ENCODE measurements at places on chromosomes 16 and 17.
A peak's percentile ranks its signal among the peaks of the same experiment; 100 is the strongest.

DNA sequence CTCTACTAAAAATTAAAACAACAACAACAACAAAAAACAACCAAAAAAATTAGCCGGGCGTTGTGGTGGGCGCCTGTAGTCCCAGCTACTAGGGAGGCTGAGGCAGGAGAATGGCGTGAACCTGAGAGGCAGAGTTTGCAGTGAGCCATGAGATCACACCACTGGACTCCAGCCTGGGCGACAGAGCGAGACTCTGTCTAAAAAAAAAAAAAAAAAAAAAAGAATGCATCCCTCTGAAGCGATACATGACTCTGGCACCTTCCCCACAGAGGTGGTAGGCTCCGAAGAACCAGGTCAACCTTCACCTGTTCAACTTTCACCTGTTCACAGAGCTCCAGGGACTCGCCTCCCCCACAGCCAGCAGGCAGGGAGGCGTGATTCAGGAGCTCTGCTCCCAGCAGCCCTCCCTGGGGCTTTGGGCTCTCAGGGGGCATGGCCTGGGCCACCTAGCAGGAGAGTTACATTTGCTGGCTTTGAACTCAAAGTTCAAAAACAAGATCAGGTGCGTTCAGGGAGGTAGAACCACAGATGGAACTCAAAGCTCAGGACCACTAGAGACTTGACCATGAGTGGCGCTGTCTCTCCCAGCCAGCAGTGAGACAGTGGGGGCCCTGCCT is 5.6 kb downstream of the VAC14 start:
- no peak for DNase-seq

GRCh38 chr17:61448042-61448441 is 4.2 kb upstream of the TBX4 start:
- no peak for DNase-seq

- peak; percentile 84 for DNase-seq
These were observed 1.7 kb downstream of the HS3ST3B1 start for GRCh38 chr17:14302431-14303099.

GRCh38 chr17:30801671-30802070 is 22.8 kb downstream of the CRLF3 start:
- DNase-seq, result no peak

- no peak for DNase-seq
These were observed 66.1 kb upstream of the SREBF1 start for GRCh38 chr17:17902877-17903276.

GRCh38 chr17:83046448-83047181 is 32.8 kb upstream of the METRNL start:
- DNase-seq, result no peak

DNA sequence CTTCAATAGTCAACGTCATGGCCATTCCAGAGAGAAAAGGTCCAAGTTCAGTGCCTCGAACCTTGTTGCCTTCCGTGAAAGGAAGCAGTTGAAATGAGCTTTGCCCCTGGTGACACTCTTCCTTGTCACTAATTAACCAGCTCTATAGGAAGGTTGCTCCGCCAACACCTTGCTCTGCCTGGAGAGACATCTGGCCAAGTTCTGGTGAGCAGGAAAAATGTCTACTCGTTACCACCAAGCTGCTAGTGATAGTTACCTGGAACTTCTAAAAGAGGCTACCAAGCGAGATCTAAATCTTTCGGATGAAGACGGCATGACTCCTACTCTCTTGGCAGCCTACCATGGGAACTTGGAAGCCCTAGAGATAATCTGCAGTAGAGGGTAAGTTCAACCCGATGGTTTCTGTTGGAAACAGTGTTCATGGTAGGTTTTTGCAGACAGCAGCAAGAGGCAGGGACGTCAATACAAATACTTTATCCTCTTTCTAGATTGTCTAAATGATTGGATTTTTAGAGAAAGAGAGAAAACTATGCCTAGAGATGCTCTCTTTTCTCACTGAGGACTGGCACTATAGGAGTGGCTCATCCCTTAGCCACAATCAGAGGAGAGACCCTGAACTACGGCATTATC is at the start of gene ANKS4B:
Gene ANKS4B (plus strand): TSS at position 179 of the 630 bp plus-strand sequence. CDS start 39 bp downstream, at position 218.
- no peak for DNase-seq

- DNase-seq, result no peak
These were observed 33.7 kb upstream of the METTL16 start for GRCh38 chr17:2545393-2545792.

- DNase-seq, result peak; percentile 45
These were observed 181.2 kb upstream of the COX10 start for GRCh38 chr17:13888056-13888609.

DNA sequence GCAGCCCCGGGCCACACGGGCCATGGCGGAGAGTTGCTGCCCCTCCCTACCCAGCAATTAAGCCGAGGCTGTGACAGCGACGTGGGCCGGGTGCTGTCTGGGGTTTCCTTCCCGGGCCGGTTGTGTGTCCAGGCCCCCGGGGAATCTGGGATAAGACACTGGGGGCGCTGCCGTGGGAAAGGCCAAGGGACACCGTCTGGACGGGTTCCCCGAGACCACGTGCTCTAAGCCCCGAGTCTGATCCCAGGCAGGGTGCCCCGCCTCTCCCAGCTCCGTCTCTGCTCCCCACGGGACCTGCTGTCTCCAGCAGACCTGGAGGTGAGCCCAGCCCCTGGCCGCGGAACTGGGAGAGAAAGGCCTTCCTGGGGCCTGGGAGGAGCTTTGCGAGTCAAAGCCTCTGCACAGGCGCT is 92.2 kb downstream of the IRX3 start:
- DNase-seq, result peak; percentile 42

- no peak for DNase-seq
These were observed 63.4 kb upstream of the GSG1L start for GRCh38 chr16:28126684-28127620.

GRCh38 chr16:29943846-29944799 is 17.8 kb upstream of the TMEM219 start:
- DNase-seq, result peak; percentile 97

- DNase-seq, result peak; percentile 92
These were observed 114.0 kb downstream of the C16orf95 start for GRCh38 chr16:87203060-87203656.

DNA sequence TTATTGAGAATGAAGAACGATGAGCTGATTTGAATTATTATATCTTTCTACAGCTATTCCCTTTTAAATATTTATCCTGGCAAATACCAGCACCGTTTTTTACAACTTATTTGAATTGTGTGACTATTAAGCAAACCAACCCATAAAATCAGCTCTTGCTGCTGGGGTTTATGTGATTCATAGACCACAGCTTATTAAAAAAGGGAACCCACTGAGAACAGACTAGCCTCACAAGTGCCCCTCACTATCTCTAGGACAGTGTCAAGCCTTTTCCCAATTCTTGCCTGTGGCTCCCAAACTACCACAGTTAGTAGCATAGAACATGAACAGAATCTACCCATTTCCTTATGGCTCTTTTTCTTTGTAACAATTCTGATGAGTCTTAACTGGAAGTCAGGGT is 6.1 kb upstream of the LIG3 start:
- DNase-seq, result no peak

DNA sequence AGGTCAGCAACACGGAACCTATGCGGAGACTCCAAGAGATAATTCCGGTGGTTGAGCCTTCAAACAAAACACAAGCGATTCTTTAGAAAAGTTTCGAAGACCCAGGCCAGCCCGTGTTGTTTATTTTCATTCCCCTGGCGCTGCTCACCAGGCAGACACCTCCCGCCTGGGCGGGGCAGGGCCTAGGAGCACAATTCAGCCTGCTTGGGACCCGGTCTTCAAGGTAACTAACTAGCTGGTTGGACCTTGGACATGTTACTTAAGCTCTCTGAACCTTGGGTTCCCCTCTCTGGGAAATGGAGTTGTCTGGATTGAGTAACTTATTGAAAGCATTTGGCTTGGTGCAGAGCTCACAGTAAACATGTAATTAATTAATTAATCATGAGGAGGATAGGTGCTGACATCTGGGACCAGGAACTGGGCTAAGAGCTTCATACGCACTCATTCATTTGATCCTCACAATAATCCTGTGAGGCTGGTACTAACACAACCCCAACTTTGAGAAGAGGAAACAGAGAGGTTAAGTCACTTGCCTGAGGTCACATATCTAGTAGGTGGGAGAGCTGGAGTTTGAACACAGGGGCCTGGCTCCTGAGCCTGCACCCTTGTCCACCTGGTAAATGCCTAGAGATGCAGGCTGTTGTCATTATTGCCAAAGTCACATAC is 125.3 kb upstream of the SMURF2 start:
- no peak for DNase-seq

DNA sequence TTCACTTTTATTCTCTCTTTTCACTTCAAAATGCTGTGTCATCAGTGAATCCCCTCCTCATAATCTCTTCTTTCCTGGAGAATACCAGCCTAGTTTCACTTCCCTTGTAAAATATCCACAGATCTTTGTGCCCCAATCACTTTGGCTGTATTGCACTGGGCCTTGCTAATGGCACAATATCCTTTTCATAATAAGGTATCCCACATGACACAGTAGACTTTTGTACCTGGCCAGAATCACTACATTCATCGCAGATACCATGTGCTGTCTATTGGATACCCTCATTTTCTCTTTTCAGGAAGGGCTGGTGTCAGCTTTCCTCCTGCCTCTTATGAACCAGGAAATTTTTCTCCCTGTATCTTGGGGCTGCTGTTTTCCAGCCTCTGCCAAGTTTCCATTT is 25.7 kb upstream of the TOX3 start:
- no peak for DNase-seq

GRCh38 chr17:69320210-69320907 is 6.6 kb downstream of the ABCA5 start:
- peak; percentile 7 for DNase-seq

DNA sequence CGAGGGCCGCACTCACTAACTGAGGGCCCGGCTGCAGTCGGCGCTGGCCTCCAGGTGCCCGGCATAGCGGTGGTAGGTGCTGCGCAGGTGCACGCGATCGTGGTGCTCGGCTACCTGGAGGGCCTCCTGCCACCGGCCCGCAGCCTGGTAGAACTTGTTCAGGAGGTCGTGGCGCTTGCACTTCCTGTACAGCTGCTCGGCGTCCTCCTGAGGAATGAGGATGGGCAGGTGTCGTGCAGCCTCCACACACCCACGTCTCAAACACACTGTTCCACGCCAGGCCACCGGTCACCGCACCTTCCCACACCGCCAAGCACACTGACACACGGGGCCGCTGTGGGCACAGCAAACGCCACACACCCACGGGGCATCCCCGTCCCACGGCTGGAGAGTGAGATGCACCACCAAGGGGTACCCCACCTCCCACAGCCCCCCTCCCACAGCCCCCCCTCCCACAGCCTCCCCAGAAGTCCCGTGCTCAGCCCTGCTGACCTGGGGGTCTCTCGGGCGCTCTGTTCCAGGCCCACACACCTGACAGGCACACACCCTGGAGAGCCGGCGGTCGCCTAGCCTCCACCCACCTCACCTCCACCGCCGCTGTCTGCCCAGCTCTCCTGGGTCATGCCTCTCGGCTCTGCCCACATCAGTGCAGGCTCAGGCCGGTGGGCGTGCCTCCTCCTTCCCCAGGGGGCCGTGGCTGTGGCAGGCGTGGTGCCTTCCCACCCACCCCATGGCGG is 7.4 kb upstream of the TMEM204 start:
- no peak for DNase-seq

GRCh38 chr16:12449795-12450194 is 353.9 kb downstream of the CPPED1 start:
- DNase-seq, result no peak

GRCh38 chr17:81932333-81932983 is 4.6 kb downstream of the PYCR1 start:
- no peak for DNase-seq

GRCh38 chr17:75114552-75115314 is 5.0 kb downstream of the ARMC7 start:
- no peak for DNase-seq

DNA sequence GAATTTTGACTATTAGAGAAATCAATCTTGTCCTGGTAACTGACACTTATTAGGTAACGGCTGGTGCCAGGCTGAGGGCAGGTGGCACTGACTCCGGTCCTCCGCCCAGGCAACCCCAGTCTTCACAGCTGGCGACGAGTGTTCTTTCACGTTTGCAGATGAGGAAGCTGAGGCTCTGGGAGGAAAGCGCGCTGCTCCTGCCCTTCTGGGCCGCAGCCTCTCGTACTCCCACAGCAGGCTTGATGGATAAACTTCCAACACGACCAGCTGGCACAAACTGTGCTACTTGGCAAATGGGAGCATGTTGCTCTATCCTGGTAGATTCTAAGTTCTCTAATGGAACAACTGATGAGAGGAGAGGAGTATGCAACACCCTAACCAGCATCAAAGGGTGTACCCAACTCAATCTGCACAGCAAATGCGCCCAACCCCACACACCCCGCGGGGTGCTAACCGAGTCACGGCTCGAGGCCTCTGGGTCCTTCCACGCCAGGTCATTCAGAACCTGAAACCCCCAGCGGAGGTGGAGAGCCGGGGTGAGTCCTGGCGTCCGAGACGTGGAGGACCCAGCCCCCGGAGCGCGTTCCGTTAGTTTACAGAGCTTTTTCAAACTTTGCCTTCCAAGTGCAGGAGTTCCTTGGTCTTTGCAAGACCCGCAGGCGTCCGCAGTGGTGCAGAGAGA is 477 bp upstream of the SLC47A1 start:
- no peak for DNase-seq

DNA sequence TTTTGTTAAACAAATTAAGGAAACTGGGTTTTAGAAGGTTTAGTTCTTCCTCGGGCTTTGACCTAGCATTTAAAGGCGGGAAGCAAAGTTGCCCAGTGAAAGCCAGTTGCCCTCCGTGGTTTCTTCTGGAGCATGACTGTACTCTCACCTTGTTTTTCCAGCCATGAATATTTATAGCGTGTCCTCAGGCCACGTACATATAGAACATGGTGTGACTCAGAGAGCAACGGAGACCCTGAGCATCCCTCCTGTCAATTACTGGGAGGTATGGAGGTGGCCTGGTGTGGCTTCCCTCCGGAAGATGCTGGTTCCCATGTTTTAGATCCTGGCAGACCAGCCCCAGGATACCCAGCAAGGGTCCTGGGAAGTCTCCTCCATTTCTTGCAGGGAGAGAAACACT is 48.4 kb downstream of the AKAP1 start:
- no peak for DNase-seq

DNA sequence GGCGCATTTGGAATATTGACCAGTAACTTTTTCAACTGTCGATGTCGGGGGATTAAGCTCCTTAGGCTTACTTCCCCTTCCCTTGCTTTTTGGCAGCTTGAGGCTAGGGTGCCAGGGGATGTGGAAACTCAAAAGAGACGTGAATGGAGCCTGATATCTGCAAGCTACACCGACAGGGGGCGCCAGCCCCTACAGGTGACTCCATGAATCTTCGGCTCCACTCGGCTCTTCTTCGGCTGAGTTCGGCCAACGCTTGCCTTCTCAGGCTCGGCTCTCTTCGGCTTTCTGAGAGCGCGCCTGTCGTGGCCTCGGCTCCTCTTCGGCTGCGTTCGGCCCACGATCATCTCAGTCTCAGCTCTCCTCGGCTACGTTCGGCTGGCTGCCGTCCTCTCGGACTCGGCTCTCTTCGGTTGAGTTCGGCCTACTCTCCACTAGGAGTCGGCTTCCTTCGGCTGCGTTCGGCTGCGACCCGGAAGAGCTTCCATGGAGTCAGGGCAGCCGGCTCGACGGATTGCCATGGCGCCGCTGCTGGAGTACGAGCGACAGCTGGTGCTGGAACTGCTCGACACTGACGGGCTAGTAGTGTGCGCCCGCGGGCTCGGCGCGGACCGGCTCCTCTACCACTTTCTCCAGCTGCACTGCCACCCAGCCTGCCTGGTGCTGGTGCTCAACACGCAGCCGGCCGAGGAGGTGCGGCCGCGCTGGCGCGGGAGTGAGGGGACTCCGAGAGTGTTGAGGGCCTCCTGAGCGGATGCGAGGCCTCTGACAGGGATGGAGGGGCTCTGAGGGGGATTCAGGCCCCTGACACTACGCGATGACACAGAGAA is at the start of gene ERCC4:
Gene ERCC4 (plus strand): TSS at position 472 of the 827 bp plus-strand sequence. CDS start 12 bp downstream, at position 484.
- DNase-seq, result peak; percentile 99

Data from cardiac fibroblast (primary cell).